ENCODE measurements at places on chromosomes 1 and 21. TPM values are rescaled to one million over a fixed set of nuclear protein-coding genes. Genes with fewer than 3 reads are reported as not detected.

GRCh38 chr1:5997316-5997715, 5.1 kb upstream of the NPHP4 start:
- DNase-seq = no peak

The OR1C1 gene
- not detected for total RNA-seq

DNA sequence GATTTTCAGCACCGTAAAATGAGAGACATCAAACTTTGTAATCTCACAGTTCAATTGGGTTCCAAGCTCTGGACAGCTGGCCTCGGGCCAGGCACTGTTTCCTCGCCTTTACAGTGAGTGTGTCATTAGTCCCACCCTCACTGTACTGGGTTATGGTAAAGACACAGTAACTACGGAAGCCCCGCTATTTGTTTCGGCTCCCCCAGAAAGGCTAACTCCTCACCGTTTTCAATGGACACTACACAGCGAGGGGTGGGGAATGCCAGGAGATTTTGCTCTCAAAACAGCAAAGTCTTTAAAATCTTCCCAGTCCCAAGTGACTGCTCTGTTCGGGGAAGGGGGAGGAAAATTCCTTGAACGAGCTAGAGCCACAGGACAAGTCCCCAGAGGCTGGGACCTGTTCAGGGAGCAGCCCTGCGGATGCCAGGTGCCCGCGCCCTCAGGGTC, 757 bp upstream of the SPSB1 start:
- no peak for DNase-seq

The NIT1 gene
- total RNA-seq = 14.7 TPM

GRCh38 chr1:21534674-21535378, 25.6 kb downstream of the ALPL start:
- DNase-seq = no peak

- no peak for DNase-seq
Observed at GRCh38 chr1:208598021-208598420, 353.8 kb upstream of the PLXNA2 start.

- DNase-seq = no peak
Observed at GRCh38 chr1:97680470-97680869, 240.4 kb downstream of the DPYD start.

DNA sequence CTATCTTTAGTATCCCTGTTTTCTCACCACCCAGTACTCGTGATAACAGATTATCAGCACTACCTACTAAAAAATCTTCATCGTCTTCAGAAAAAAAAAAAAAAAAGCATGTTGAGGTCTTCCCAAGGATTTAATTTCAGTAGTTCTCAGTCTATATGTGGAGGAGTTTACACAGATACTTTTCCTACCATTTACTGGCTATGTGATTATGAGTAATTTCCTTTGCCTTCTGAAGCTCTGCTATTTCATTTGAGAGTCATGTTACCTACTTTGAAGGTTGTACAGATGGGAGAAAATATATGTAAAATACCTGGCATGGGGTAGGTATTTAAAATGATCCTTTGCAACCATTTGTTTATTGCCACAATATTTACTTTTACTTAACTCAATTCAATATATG, 399.7 kb downstream of the NEGR1 start:
- no peak for DNase-seq

GRCh38 chr1:973459-974292, 7.4 kb downstream of the PLEKHN1 start:
- DNase-seq = no peak

DNA sequence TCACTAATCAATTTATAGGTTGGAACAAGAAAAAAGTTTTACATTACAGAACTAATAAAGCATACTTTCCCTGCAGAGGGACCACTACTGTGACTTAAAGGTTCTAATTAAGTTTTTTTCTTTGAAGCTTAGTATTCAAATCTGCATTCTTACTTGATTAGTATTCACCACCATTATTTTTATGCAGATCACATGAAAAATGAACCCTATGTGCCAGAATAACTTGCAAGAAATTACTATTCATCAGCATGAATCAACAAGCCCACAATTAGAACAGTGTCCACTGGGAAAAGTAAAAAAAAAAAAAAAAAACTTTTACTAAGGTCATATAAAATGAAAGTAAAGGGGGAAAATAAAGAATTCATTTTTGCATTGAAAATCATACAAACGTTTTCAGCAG, 90.8 kb downstream of the SMYD3 start:
- peak; percentile 17 for DNase-seq

- no peak for DNase-seq
Observed at GRCh38 chr21:29704719-29705118, 235.1 kb downstream of the GRIK1 start.

The SERINC2 gene
- 0.41 TPM for total RNA-seq

Data from frontal cortex (tissue), 4 donors.